Fibroblast of lung (primary cell): ENCODE measurements at places on chromosomes 5 and 9. TPM values are rescaled to one million over a fixed set of nuclear protein-coding genes. Genes with fewer than 3 reads are reported as not detected.

Gene MEIKIN
- total RNA-seq = under 0.01 TPM in 1 of 2 replicates, not detected in the other

DNA sequence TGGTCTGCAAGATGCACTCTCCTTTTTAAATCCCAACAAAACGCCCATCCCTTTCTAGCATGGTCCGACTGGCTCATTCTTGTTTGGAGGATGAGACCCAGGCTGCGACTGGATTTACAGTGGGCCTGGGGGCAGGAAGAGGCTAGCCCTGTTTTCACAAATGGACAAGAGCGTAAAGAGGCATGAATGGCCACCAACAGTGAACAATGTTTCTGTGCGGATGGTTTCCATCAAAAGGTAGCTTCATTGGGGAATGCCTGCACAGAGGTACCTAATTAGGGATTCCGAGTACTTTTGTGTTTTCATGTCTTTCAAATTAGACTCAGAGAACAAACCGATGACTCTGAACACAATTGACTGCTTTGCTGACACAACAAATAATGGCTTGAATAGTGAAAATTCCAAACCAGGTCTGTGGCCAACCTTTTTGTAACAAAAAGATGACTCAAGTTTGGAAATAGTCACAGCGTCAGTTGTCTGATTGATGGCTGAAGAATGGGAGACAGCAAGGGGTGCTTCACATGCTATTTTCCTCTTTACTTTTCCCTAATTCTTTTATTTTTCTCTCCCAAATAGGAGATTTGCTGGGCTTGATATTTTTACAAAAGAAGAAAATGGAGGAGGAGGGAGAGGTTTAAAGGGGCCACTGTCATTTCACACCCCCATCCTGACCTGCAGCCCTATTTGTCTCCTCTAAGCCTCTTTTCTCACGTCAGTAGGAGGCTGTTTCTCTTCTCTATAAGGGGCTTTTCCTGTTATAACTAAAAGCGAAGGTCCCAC lies 208.1 kb upstream of the S1PR3 start:
- no peaks in the 10 kb centered on the region for H3K36me3 ChIP-seq
- no peak overlapping the region for H3K27ac ChIP-seq
- peak; percentile 75 for DNase-seq
- peaks cover 16% of the 10 kb centered on the region for H3K4me1 ChIP-seq
- no peaks in the 10 kb centered on the region for H3K27me3 ChIP-seq
- no peak overlapping the region for H3K4me3 ChIP-seq

- no peak for DNase-seq
- H3K36me3 ChIP-seq = no peaks in the 10 kb centered on the region
- H3K27me3 ChIP-seq = no peaks in the 10 kb centered on the region
- no peaks in the 10 kb centered on the region for H3K4me1 ChIP-seq
- H3K4me3 ChIP-seq = no peak overlapping the region
Measured at GRCh38 chr5:60604771-60605170, 95.2 kb downstream of the DEPDC1B start.

- no peaks in the 10 kb centered on the region for H3K36me3 ChIP-seq
- H3K4me1 ChIP-seq = peaks cover 8% of the 10 kb centered on the region
- DNase-seq = no peak
- H3K27ac ChIP-seq = no peak overlapping the region
- H3K4me3 ChIP-seq = no peak overlapping the region
Measured at GRCh38 chr9:116323571-116323970, 170.0 kb downstream of the PAPPA start.

GRCh38 chr9:93100276-93100636 lies 4.2 kb downstream of the CARD19 start:
- no peaks in the 10 kb centered on the region for H3K27me3 ChIP-seq
- DNase-seq = no peak
- peaks cover 1% of the 10 kb centered on the region for H3K36me3 ChIP-seq
- no peak overlapping the region for H3K27ac ChIP-seq
- H3K4me1 ChIP-seq = peaks cover 16% of the 10 kb centered on the region

GRCh38 chr9:18504707-18505106 lies 30.8 kb downstream of the ADAMTSL1 start:
- H3K27me3 ChIP-seq = no peaks in the 10 kb centered on the region
- DNase-seq = no peak
- peaks cover 2% of the 10 kb centered on the region for H3K36me3 ChIP-seq
- H3K4me1 ChIP-seq = no peaks in the 10 kb centered on the region
